Omental fat pad (tissue), 4 donors: ENCODE measurements at places on chromosomes 4 and X.

DNA sequence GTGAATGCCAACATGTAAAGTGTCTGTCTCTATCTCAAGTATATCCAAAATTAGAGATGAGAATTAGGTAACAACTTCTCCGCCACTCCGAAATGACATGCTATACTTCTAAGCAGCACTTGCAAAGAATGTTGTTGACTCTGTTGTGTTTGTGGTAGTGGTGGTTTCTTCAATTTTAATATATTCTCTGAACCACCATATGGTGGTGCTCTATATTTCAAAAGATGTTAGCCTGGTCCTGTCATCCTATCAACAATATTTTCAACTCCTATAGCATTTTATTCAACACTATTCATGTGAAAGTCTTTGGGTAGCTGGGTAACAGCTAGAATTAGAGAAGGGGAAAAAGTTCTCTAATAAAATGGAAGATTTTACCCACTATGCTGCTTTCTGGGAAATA is 1622.8 kb upstream of the IGFBP7 start:
- DNase-seq = no peak

DNA sequence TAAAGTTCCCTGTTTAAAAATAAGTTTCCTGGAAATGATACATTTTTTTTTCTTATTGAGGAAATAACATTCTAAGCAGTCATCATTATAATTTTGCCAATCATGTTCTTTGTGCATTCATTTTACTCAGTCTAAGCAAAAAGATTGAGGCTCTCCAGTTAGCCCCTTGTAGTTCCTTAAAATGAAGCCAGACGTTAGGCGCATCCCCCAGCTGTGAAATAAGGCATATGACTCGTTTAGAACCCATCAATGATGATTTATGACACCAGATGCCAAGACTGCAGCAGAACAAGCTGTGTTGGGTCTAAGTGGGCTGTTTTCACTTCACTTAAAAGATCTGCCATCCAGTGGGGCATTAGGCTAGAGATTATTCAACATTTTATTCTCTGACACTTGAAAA is 17.0 kb downstream of the PDGFC start:
- DNase-seq = no peak

GRCh38 chr4:89270792-89271191 is 36.8 kb downstream of the GPRIN3 start:
- DNase-seq = no peak

DNA sequence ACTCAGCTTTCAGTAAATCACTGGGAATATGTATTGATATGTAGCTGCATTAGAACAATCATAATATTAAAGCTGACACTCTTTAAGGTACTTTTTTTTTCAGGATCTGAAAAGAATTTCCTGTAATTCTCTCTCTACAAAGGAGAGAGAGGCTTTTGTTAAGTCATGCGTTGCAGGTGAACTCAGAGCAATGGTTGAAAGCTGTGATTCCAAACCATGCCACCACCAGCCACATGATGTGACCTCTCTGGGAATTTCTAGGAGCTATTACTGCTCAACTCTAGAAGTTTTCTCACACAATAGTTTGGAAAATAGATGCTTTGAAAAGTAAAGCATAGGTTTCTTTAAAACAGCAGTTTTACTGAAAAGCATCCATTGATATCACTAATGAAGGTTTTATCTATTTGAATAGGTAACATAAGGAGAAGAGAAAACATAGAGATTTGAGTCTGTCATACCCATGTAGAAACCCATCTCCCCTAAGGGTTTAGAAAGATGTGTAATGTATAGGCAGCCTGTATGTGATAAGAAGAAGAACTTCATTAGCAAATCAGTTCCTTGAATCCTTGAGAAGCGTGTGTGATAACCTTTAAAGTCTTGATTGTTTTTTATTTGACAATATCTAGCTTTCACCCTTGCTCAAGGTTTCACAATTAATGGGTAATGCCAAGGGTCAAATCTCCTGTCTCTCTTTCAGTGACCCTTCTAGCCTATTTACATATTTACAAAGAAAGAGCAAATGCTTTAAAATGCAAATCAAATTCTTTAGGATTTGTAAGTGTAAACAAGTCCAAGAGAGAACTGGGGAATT is 161.0 kb upstream of the ANKRD50 start:
- DNase-seq = no peak

DNA sequence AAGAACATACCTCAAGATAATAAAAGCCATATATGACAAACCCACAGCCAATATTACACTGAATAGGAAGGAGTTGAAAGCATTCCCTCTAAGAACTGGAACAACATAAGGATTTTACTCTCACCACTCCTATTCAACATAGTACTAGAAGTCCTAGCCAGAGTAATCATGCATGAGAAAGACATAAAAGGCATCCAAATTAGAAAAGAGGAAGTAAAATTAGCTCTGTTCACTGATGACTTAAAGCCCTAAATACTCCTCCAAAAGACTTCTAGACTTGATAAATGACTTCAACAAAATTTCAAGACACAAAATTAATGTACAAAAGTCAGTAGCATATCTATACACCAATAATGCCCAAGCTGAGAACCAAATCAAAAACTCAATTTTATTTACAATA is 235.7 kb downstream of the NKX6-1 start:
- DNase-seq = no peak

GRCh38 chrX:107646735-107647134 is 18.4 kb downstream of the PRPS1 start:
- DNase-seq = no peak

- DNase-seq = no peak
These were observed 9.2 kb downstream of the PLK4 start for GRCh38 chr4:127889903-127890302.

GRCh38 chr4:78581618-78582017 is 30.0 kb downstream of the ANXA3 start:
- DNase-seq = no peak

GRCh38 chr4:23979534-23979933 is 89.7 kb upstream of the PPARGC1A start:
- no peak for DNase-seq

DNA sequence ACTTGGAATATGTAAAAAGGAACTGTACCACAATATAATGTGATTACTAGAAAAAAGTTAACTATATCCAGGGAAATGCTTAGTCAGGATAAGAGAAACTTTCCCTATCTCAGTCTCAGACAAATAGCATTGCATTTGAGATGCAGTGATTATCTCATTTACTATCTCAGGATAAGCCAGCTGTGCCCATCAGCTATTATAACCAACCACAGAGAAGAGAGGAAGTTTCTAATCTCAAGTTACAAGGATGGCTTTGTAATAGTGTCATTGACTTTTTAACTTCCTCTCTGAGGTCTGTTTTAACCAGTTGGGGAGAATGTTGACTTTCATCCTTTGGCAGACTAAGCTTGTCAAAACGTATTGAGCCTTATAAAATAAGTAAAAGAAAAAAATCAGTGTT is 56.5 kb downstream of the SNX25 start:
- no peak for DNase-seq

DNA sequence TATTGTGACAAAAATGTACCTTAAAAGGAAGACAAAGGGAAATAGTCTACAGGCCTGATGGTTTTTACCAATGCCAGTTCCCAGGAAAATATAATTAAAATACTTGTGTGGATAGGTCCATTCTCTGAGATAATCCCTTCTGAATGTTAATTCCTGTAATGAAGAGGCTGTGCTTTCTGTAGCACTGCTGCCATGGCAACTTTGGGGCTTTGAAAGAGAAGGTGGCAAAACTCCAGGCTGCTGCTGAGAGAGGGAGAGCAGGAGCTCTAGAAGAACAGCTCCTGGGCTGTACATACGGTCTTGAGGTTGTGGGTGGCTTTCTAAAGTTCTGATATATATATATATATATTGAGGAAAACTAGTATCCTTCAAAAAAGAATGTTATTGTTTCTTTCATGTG is 125.4 kb downstream of the PDLIM5 start:
- DNase-seq = no peak

GRCh38 chr4:153217440-153217839 is 13.2 kb downstream of the TRIM2 start:
- DNase-seq = no peak

DNA sequence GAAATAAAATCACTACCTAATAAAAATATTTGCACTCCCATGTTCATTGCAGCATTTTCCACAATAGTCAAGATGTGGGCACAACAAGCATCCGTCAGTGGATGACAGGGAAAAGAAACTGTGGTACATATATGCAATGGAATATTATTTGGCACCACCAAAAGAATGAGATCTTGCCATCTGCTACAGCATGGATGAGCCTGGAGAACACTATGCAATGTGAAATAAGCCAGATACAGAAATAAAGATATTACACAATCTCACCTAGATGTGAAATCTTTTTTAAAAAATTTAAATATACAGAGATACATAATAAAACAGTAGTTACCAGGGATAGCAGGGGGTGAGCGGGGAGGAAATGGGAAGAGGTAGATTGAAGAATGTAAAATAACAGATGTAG is 44.8 kb downstream of the LDB2 start:
- no peak for DNase-seq

DNA sequence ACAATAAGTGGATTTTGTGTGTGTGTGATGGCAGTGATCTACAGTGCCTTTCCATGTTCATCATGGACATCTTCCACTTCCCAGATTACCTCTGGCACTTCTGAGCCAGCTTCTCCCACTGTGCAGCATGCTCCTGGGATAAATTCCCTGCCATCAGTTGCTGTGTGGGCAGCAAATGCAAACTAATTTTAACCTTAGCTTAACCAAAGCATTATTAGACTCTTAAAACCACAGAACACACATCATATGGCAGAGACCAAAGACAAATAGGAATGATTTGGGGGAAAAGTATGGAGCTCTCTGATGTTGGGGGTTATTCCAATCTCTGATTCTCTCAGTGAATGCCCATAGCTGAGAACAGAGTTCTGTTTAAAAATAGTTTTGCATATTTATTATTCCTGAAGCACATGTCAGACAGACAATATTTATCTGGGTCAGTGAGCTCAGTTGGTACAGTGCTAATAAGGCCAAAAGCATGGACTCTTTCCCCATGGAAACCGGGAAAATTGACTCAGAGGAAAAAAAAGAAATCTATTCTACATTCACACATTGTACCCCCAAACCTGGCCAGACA is 567.4 kb downstream of the IQCM start:
- no peak for DNase-seq

DNA sequence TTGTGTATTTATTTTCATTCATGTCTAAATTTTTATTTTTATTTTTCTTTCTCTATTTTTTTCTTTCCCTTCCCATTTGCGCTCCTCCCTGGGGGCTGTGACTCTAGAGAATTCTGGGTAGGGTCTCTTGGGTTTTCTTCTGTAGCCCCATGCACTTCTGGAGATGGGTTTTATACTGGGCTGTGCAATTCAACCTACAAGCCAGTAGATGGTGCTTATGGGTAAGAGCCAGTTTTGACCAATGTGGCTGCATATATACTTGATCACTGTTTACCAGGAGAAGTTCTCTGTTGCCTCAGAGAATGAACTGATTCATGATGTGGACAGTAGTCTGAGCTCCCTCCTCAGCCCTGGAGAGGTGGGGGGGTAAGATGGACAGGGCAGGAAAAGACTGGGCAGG is 614.6 kb downstream of the PCDH19 start:
- DNase-seq = no peak

DNA sequence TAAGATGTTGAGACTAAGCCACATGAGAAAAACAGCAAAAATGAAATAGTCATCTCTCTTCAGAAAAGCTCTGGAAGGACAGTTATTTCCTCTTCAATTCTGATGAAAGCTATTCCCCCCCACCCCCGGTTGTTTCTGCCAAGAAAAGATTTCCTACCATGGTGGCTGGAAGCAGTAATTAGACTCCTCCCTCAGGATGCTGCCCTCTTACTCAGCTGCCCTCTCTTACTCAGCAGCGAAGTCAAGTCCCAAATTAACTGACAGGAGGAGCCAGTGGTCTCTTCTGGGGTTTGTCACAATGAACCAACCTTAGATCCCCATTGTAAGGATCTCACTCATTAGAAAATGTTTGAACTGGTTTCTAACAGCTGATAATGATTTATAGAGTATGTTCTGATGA is 38.0 kb downstream of the GPM6B start:
- no peak for DNase-seq

DNA sequence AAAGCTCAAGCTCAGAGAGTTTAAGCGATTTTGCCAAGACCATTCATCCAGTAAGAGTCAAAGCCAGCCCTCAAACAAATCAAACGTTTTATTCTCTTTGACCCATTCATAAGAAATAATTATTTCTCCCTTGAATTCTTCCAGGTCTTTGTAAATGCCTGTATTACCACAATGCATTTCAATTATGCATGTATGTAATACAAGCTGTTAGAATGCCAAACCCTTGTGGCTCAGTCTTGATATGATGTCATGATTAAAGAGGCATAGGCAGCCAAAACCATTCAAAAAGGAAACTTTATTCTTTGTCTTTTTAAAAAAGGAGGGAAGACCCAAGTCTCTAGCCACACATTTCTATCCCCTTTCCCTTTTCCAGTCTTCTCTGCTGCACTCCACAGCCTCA is 56.5 kb upstream of the PGM2 start:
- DNase-seq = no peak

- no peak for DNase-seq
These were observed 99.2 kb downstream of the TSPAN7 start for GRCh38 chrX:38660395-38661102.

GRCh38 chr4:36187723-36188333 is 56.5 kb downstream of the ARAP2 start:
- DNase-seq = no peak

DNA sequence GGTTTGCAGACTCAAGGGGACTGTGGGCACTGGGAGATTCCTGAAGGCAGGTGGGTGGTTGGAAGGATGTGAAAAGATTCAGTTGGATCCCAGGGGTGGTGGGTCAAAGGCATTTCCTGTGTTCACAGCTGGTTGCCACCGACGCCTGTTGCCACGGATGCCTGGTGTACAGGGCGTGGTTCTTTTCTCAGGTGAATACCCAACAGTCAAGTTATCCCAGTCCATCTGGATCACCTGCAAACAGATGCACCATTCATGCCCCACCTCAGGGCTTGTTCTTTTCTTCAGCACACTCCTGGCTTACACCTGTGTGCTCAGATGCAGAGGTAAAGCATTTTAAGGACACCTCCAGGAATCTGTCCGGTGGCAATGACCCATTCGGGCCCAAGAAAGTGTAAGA is 55.8 kb upstream of the SHOX start:
- DNase-seq = no peak

- DNase-seq = no peak
These were observed 220.4 kb upstream of the RADX start for GRCh38 chrX:106391284-106391911.

- no peak for DNase-seq
These were observed 77.5 kb downstream of the SNCA start for GRCh38 chr4:89759426-89759825.

DNA sequence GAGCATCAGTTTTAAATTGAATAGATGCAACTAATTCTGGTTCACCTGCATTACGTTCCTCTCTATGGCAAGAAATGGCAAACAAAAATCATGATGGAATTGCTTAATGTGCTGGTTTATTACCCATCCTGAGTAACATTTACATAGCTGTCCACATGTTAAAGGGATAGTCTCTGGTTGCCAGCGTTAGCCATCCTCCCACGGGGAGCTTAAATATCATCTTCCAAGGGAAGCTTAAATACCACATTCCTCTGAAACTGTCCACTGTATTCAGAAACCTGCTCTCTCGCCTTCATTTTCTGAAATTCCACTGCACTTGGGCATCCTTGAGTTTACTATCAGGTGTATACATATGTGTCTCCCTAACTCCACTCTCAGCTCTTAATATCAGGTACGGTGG is 586.6 kb downstream of the TLL1 start:
- no peak for DNase-seq
